ENCODE measurements at places on chromosomes 12 and 14. TPM values are rescaled to one million over a fixed set of nuclear protein-coding genes. Genes with fewer than 3 reads are reported as not detected.

Gene KLHL28
- 43.1 TPM for total RNA-seq

Gene TTC9
- total RNA-seq, result 29.3 TPM

Gene MORN3
- 3.9 TPM for total RNA-seq

Gene PTPRQ
- total RNA-seq, result 2.5 TPM

Gene CLEC2B
- total RNA-seq, result 2.1 TPM

Gene PTPN21
- 8.3 TPM for total RNA-seq

Gene MYRFL
- total RNA-seq, result 1.4 TPM

Gene TMEM132C
- total RNA-seq, result 8.1 TPM

Gene GRIN2B
- total RNA-seq, result 97.1 TPM

Gene GLRX5
- total RNA-seq, result 38.5 TPM

Gene RERGL
- 1.8 TPM for total RNA-seq

Gene C12orf50
- total RNA-seq, result 0.23 TPM

Gene KRT83
- not detected for total RNA-seq
